ENCODE measurements at places on chromosomes 6 and 20.
A peak's percentile ranks its signal among the peaks of the same experiment; 100 is the strongest.

- no peak for DNase-seq
These were observed 80.9 kb upstream of the TOX2 start for GRCh38 chr20:43833511-43834395.

DNA sequence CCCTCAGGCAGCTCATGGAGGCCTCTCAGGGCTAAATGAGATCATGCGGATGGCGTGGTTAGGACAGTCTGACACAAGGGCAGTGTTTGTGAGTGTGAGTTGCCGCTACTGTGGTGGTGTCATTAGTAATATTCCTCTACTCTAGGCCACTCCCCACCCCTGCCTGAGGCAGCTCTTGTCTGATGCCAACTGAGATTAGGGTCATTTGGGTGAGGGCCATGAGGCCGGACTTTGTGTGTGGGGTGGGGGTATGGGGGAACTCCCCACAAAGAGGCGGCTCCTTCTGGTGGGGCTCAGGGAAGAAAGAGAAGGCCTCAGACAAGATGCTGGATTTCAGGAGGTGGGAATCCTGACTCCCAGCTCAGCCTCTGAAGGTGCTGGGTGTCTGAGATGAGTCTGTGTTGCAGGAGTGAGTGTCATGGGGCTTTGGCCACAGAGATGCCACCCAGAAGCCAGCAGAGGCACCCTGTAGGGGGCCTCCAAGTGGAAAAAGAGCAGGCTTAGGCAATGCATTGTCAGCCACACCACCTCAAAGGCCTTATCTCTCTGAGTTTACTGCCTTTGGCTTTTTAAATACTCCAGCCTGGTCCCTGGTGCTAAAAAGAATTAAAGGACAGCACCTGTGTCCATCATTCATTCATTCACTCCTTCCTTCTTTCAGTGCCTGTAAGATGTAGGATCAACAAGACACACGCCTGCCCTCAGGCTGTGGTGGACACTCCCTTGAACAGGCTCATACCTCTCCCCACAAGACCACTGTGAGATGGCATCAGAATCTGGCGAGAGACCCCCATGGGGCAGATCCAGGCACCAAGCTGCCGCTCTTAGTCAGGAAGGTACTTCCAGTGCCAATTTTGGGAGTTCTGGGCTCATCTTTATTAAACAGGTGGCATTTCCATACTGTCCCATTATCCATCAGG is 175.2 kb downstream of the MRPL14 start:
- DNase-seq, result no peak

DNA sequence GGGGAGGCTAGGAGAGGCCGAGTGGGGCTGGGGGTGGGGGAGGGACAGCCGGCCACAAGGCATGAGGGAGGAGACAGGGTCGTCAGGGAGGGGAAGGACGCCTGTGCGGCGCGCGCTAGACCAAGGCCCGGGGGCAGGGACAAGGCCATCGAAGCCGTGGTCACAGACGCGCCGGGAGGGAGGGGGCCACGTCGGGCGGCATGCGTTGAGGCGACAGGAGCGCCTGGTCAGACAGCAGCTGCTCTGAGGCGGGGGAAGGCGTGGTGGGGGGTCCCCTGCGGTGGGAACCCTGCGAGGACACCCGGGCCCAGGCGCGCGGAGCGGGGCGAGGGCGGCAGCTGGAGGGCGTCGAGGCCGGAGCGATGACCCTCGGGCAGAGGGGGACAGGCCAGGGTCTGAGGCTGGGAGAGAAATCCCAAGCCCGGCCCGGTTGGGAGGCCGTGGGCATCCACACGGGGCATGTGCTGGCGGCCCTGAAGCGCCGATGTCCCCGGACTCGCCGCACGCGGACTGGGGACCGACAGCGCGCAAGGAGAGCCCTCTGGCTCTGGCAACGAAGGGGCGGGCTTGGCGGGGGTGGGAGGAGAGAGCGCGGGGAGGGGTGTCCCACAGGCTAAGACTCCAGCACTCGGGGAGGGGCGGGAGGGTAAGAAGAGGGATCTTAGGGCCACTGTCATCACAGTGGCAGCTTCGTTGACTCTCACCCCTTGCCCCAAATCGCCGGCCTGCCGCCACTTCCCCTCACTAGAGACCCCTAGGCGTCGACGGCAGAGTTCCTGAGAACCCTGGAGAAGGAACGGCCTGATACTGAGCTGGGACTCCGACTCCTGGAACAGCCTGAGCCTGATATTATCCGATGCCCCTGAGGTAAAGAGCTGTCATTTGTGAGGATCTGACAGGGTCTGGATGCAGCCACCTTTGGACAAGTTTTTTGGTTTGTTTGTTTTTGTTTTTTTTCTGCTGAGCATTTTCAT is 5.0 kb downstream of the TMEM239 start:
- DNase-seq, result no peak

GRCh38 chr6:68059261-68059660 is 575.8 kb upstream of the ADGRB3 start:
- DNase-seq, result no peak

DNA sequence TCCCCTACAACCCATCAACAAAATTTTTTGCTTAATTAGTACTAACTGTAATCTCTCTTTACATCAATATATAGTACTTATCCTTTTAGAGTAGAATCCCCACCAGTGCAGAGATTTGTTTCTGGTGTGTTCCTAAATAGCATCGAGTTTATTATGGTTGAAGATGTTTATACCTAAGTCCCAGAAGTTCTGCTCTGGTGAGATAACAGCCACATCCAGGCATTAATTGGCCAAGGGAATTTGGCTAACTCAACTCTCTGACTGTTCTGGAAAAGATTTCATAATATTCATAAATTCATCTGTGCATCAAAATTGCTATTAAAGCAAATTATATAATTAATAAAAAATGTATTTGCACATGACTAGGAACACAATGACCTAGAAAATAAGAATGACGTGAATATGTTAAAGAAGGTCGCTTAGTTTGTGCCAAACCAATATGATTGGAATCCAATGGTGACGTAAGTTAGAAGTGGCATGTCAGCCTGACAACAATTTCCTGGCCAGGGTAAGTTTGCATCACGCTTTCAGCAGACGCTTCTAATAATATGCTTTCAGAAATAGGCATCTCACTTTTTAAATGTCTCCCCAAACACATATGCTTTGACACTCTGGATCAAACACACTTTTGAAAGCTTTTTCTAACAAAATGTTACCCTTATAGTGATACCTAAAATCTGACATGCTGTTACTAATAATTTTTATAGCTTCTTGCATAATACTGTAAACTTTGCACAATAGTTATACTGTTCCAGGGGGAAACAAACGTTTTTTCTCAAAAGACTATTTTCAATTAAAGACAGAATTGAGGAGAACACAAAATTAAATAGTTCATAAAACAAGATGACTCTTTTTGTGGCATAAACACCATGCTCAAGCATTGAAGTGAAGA is 236.7 kb downstream of the TENT5A start:
- no peak for DNase-seq

DNA sequence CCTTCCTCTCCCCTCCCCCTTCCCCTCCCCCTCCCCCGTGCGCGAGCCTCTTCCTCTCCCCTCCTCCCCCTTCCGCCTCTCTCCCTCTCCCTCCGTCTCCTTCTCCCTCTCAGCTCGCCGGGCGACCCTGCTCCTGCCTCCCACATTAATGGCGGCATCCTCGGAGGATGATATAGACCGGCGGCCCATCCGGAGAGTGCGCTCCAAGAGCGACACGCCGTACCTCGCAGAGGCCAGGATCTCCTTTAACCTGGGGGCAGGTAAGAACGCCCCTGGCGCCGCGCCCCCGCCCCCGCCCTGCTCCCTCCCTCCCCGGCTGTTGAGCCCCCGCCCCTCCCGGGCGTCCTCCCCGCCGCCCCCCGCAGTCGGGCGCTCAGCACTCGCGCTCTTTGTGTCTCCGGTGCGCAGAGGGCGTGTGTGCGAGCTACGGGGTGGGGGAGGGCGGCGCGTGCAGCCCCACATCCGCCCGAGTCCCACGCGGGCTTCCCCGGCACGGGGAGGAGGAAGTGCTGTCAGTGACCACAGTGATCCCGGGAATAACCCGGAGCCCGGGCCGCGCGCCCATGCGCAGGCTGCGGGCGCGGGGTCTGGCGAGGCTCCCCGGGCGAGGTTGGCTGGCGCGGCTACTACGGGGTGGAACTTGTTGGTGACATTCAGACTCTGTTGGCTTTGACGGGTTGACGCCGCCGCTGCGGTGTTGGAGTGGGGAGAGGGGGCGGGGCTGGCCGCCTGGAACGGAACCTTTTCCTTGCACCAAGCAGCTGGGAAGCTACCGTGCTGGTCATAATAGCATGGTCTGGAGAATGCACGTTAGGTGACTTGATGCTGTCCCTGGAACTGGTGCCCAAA is 33.2 kb downstream of the PHACTR1 start:
- no peak for DNase-seq

GRCh38 chr20:34164381-34164984 is 52.4 kb upstream of the EIF2S2 start:
- DNase-seq, result no peak

DNA sequence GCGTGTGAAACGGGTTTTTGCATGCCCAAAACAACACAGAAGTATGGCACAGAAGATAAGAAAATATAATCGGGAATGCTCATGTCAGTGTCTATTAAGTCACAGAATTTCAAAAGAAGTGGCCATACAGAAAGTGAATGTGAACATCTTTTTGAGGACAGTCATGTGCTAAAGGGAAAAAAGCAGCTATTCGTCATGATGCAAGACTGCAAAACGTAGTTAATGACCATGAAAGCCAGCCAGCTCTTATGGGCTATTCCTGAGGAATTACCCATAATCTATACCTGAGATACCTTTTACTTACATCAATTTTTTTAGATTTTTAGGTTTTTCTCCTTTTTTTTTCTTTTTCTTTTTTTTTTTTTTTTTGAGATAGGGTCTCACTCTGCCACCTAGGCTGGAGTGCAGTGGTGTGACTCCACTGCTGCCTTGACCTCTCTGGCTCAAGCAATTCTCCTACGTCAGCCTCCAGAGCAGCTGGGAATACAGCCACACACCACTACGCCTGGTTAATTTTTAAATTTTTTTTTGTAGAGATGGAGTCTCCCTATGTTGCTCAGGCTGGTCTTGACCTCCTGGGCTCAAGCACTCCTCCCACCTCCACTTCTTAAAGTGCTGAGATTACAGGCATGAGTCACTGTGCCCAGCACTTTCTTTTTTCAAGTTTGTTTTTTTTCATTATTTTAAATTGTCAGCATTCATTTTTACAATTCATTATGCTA is 18.1 kb upstream of the ZBP1 start:
- DNase-seq, result no peak

- peak; percentile 17 for DNase-seq
These were observed 5.5 kb downstream of the BFSP1 start for GRCh38 chr20:17525650-17526049.

All from Ammon's horn (tissue), 1 donor.